Stimulated activated CD4-positive, alpha-beta T cell treated with anti-CD3 and anti-CD28 coated beads, Interleukin-15, amount 100 ng/mL, for 24 hours (primary cell): ENCODE measurements at places on chromosomes 5 and 9.

DNA sequence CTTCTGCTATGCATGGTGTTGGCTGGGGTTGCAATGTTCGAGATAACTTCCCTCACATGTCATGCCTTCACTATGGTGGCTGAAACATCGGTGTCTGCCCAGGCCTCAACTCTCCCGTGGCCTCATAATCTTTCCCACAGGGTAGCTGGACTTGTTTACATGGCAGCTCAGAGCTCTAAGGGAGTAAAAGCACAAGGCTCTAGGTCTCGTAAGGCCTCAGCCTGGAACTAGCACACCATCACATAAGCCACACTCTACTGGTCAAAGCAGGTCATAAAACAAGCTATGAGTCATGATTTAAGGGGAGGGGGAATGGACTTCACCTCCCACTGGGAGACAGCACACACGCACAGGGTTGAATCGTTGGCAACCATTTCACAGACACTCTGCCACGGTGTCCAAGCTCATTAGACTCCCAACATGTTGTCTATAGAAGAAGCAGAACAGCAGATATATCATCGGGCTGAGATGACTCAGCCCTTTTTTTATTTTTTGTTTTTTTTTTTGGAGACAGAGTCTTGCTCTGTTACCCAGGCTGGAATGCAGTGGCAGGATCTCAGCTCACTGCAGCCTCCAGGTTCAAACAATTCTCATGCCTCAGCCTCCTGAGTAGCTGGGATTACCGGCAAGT is 66.8 kb upstream of the IL17B start:
- no peak for DNase-seq

GRCh38 chr5:179614745-179615144 is 8.7 kb downstream of the HNRNPH1 start:
- no peak for DNase-seq

GRCh38 chr5:128021411-128021810 is 62.2 kb upstream of the SLC12A2 start:
- no peak for DNase-seq

GRCh38 chr9:4936277-4936676 is 48.8 kb upstream of the JAK2 start:
- peak; percentile 7 for DNase-seq

GRCh38 chr5:137782984-137783536 is 28.9 kb upstream of the HNRNPA0 start:
- DNase-seq: no peak

DNA sequence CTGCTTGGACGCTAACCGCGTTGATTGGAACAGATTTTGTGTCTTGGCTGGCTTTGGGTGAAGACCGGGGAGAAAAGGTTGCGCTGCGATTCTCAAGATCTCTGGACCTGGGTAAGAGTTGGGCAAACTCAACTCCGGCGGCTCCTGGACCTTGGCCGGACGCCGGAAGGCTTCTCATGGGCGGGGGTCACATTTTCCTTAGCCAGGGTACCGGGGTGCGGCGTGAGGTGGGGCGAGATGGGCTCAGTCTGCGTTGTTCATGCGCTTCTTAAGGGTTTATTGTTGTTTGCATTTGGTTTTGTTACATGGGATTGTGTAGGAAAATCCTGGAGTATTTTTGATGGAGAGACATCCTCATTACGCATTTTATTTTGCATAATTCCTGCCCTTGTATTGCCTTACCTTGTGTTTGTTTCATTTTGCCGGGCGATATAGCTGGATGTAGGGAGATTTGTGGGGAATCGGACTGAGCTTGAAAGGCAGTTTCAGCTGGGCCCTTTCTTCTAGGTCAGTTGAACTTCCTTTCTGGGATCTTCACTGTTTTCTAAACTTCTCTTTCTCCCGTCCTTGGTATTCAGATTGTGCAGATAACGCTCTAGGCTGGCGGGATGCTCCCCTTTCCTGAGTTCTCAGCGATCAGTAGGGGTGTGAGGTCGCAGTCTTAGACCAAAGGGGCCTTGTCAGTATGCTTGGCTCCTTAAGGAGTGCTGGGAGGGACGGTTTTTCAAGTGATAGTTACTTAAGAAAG is 524 bp downstream of the MEGF10 start:
- no peak for DNase-seq

- DNase-seq: no peak
These were observed 154.6 kb downstream of the IZUMO3 start for GRCh38 chr9:24391095-24391494.
